Stimulated activated CD4-positive, alpha-beta T cell treated with anti-CD3 and anti-CD28 coated beads, TNF-alpha, amount 100 ng/mL, for 1 hour (primary cell): ENCODE measurements at places on chromosomes 4 and X.

DNA sequence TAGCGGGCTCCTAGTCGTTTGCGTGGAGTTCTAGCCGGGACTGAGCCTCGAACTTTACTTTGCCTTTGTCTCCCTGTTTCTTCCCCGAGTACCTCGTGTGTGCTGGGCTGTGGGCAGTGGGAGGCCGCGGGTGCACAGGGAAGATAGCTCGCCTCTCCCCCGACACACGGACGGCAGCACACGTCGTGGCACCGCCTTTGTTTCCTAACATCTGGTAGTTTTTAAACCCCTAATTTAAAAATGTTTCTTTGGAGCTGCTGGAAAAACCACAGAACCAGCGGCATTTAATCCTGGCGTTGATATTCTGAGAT is 866 bp downstream of the RBM46 start:
- no peak for DNase-seq

DNA sequence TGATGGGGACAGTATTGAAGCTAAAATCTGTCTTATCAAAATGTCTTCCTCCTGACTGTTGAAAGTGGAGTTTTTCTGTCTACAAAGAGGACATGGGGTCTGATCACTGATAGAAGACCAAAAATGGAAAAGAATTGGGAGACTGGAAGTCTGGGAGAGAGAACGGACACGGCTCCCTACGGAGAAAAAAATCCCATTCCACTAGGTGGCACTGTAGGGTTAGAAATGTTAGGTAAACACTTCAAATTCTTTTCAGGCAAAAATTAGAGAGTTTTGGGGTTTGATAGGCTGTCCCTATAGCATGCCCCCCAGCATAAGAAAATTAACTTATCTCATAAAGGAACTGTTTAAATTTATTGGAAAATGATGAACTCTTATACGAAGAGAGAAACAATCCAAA is 200.5 kb downstream of the FAM133A start:
- DNase-seq, result no peak

DNA sequence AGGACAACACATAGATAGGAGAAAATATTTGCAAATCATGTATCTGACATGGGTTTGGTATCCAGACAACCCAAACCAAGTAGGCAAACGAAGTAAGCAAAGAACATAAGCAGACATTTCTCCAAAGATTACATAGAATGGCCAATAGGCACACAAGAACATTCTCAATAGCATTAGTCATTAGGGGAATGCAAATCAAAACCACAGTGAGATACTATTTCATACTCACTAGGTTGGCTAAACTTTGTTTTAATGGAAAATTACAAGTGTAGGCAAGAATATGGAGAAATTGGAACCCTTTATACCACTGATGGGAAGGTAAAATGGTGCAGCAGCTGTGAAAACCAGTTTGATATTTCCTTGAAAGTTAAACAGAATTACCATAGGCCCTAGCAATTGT is 74.7 kb downstream of the CHRNA9 start:
- no peak for DNase-seq

- DNase-seq, result no peak
These were observed 102.8 kb downstream of the KDM6A start for GRCh38 chrX:44975666-44976263.

GRCh38 chrX:55143621-55144020 is 54.8 kb downstream of the PAGE2 start:
- no peak for DNase-seq

- DNase-seq, result no peak
These were observed 39.5 kb downstream of the USP46 start for GRCh38 chr4:52619591-52619931.

- no peak for DNase-seq
These were observed 112.9 kb downstream of the AMMECR1 start for GRCh38 chrX:110204986-110205385.

DNA sequence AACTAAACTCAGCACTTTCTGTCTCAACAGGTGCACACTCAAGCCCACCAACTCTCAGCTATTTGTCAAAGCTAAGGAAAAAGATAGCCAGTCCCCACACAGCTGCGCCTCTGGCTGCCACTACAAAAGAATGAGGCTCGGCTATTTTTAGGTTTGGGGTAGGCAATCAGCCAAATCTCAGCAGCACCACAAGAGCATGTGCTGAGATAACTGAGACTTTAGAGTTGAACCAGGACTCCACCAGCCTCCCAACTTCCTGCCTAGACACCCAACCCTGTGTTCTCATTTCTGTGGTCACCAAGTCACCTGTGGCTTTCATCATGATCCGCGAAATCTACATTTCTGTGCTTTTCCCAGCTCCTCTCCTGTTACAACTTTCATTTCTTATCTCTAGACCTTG is 28.0 kb downstream of the DMD start:
- DNase-seq, result no peak

GRCh38 chr4:22551550-22551949 is 35.7 kb upstream of the ADGRA3 start:
- DNase-seq, result no peak

DNA sequence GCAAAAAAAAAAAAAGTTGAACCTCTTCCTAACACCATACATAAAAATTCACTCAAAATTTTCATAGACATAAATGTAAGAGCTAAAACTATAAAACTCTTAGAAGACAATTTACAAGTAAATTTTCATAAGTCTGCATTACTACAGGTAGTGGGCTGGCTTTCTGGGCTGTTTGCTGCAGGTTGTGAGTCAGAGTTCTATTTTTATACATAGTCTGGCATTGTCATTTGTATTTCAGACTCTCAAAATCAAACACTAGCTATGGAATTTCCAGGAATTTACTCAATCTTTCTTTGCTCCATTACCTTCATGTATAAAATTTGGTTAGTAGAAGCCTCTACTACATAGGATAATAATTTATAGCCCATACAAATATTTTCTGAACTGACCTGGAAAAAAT is 227.2 kb downstream of the COX18 start:
- DNase-seq, result no peak

GRCh38 chr4:169185133-169185956 is 85.4 kb downstream of the SH3RF1 start:
- DNase-seq, result no peak

- no peak for DNase-seq
These were observed 125.1 kb upstream of the PSAPL1 start for GRCh38 chr4:7559741-7560395.

DNA sequence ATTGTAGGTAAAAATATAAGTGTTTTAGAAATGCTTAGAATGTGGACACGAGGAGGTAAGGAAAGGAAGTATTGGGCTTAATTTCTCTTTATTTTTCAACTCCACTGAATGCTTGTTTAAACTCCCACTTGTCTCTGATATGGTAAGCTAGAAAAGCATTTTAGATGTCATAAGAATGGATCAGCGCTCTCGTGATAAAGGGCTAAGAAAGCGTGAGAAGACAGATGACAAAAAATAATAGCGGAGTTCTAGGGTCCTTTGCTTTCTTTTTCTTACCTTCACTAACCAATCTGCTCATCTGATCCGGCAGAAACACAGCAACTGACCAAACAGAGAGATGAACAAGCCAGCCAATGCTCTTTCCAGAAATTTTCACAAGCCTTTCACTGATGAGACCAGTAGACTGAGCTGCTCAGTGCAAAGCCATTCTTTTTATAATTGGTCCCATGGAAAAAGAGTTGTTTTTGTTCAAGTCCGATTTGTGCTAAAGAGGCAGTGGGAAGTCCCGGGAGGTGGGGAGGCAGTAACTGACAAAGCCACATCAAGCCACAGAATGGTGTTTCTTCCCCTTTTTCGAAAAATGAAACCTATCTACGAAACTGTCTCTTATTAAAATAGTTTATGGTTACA is at the start of gene TASL:
TSS of gene TASL (minus strand) at position 405 of the 630 bp plus-strand sequence. CDS start 17,411 bp downstream, outside the sequence.
- DNase-seq, result no peak
